ENCODE measurements at places on chromosomes 2 and 18.

DNA sequence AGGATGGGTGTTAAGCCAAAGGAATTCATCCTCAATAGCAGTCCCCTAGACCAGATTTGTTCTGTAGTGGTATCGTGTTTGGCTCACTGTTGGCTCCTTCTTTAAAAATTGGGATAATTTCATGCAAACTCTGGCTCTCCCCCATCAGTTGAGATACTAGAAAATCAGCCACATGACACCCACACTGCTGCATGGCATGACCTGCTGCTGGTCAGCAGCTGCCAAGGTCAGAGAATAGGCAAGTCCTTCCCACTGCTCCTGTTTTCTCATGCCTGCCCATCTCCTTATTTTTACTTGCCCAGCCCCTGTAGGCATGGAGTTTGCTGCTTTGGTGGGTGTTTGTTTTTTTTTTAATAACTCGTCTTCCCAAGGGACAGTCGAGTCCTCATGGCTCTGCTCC lies 1.0 kb upstream of the SNRNP200 start:
- no peak for DNase-seq

DNA sequence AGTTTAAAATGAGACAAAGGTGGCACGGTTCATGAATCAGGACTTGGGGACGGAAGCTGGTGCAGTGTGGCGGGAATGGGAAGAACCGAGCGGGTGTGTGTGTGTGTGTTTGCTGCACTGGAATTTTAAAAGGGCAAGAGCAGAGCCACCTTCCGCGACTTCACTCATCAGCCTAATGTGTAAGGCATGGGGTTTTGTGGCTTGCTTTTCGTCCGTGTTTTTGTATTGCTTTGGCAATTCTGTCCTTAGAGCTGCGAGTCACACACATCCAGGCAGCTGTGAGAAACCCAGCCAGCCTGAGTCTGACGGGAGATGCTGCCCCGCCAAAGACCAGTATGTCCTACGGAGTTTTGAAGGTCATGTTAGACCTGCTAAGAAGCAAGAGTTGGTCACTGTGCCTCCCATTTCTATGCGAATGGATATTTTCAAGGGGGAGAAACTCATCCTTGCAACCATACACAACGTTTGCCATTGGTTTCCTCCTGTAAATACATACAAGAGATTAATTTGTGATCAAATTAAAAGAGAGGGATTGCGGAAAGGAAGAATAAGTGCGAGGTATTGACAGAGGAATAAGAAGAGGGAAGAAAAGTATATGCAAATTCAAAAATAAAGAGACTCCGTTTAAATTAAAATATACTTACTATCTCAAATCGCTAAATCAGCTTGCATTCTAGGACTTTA lies 665 bp upstream of the CACNB4 start:
- no peak for DNase-seq

GRCh38 chr2:47060652-47061170 lies 94.4 kb downstream of the STPG4 start:
- DNase-seq = no peak

DNA sequence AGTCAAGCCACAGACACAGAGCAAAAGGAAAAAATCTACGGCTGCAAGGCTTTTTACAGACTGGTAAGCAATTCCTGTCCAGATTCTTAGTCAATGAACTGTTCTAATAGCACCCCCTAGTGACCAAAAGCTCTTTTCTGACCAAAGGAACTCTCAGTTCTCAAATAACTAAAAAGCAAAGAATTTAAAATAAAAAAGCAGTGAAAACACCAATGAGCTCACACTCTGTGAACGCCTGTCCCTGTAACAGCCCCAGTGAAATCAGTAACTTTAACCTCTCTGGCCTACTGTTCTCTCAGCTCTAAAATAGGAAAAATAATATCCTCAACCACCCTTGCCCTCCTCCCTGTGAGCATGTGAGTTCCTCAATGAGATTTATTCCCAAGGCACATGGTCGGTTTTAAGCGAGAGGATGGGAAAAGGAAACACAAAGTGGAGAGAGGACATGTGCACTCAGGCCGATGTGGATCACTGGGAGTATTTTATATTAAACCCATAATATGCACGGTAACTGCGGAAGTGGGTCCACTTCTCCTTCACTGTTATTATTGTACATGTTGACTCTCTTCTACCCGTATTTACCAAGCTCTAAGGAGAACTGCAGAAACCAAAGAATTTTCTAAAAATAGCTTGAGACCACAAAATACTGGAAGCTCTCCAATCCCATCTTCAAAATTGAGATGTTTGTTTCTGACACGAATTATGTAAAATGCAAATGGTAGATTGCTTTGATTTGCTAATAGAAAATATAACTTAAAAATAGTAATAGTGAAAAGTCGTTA lies 128.5 kb downstream of the STK39 start:
- DNase-seq = no peak

DNA sequence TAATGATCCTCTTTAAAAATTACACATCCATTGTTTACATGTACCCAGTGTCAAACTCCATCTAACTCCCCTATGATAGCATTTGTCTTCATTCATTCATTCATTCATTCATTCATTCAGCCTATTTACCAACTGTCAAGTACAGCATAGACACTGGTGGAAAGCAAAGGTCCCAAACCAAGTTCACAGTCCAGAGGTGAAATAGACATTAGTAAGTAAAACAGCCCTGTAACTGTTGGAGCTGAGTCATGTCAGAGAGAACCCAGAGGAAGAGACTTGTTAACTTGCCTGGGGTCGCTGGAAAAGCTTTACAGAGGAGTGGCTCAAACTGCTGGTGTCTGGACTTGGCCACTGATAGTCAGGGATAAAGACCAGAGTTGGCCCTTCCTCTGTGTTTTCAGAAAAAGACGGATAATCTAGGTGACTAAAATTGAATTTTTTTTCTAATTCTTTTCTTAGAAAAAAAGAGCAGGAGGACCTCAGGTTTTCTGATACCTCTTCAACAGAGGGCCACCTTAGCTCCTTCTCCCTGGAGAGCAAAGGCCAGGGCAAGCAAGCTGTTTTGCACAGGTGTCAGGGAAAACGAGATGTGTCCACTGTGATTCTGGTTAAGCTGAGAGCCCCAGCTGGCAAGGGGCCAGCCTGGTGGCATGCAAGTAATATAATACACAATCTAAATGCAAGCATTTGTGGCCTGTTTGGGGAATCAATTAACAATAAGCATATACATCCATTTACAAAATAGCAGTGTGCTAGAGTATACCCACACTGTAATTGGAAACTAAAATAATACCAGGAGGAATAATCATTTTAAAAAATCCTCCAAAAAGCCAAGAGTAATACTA lies 96.7 kb upstream of the SLC14A2 start:
- no peak for DNase-seq
